ENCODE measurements at places on chromosomes 4 and X.

- DNase-seq = no peak
Measured at GRCh38 chrX:31228909-31229308, 157.1 kb upstream of the FTHL17 start.

- DNase-seq = no peak
Measured at GRCh38 chrX:118153270-118153669, 36.7 kb upstream of the KLHL13 start.

GRCh38 chr4:26821677-26822503, 38.8 kb upstream of the STIM2 start:
- no peak for DNase-seq

DNA sequence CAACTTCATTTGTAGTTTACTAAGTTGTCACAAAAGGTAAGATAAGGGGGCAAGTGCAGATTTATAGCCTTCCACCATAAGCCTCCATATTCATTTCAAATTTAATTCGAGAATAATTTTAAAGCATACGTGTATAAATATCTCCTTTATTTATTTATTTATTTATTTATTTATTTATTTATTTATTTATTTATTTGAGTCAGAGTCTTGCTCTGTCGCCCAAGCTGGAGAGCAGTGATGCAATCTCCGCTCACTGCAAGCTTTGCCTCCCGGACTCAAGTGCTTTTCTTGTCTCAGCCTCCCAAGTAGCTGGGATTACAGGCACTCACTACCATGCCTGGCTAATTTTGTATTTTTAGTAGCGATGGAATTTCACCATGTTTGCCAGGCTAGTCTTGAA, 523.4 kb downstream of the FAT4 start:
- no peak for DNase-seq

DNA sequence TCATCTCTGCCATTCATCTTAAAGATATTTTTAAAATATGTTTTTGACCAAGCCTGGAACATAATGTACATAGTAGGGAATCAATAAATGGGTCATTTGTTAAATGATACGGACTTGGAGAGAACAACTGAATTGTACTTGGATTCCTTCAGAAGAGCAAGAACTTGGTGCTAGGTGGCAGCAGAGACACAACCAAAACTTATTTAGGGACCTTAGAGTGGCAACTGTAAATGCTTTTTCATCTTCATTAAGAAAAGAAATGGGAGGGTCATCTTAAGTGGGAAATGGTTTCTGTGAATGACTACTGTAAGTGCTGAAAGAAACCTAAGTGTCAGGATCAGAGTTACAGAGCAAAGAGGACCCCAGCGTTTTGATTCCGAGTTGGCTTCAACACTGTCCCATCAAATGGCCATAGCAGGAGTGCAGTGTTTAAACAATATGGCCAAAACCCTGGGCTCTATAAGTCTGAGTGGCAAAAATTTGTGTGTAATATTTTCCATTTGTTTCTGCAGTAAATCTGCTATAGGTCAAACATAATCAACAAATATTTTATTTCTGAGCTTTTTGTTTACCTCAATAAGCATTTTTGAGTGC, 213.6 kb downstream of the PALLD start:
- DNase-seq = no peak

DNA sequence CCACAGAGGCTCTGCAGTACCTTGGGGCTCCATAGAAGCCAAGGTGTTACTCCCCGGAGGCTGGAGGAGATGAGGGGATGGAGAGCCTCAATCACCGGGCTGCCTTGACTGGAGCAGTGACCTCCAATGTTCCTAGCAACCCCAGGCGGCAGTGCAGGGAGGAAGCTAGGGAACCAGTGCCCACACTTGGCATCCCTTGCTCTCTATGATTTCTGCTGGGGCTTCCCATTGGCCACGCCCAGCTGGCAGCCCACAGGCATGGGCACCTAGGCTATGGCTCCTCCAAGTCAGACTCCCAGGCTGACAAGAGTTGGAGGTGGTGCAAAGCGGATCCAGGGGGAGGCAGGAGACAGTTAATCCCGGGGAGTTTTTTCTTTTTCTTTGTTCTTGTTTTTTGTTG, 229.7 kb downstream of the EVC2 start:
- no peak for DNase-seq

- DNase-seq = peak; percentile 1
Measured at GRCh38 chrX:41922431-41923151, 763 bp downstream of the CASK start.

- no peak for DNase-seq
Measured at GRCh38 chr4:8314691-8315255, 45.2 kb downstream of the HTRA3 start.

- DNase-seq = no peak
Measured at GRCh38 chr4:147843162-147843561, 111.3 kb downstream of the ARHGAP10 start.

- DNase-seq = no peak
Measured at GRCh38 chr4:66451741-66452140, 781.5 kb upstream of the EPHA5 start.

- DNase-seq = no peak
Measured at GRCh38 chr4:136342666-136343065, 1189.6 kb downstream of the PCDH18 start.

GRCh38 chr4:10295301-10295700, 161.9 kb downstream of the ZNF518B start:
- no peak for DNase-seq

GRCh38 chr4:58983887-58984286, 1873.7 kb upstream of the IGFBP7 start:
- DNase-seq = no peak

GRCh38 chr4:139453041-139453370, 915 bp upstream of the RAB33B start:
- peak; percentile 53 for DNase-seq

DNA sequence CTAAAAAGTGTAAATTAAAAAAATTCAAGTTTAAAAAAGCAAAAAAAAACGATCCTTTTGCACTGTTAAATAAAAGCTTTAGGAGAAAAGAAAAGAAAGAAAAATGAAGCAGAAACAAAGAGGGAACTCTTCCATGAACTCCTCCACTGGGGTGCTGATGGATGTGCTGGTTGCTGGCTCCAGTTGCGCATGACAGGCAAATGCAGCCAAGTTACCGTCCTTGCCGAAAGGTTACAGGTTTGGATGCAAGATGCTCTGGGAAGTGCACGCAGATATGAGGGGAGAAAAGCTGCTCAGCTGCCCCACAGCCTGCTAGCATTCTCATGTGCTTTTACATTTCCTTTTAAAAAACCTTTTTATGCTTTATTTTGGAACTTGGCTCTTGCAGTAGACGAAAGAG, 58.5 kb downstream of the HADH start:
- DNase-seq = no peak

DNA sequence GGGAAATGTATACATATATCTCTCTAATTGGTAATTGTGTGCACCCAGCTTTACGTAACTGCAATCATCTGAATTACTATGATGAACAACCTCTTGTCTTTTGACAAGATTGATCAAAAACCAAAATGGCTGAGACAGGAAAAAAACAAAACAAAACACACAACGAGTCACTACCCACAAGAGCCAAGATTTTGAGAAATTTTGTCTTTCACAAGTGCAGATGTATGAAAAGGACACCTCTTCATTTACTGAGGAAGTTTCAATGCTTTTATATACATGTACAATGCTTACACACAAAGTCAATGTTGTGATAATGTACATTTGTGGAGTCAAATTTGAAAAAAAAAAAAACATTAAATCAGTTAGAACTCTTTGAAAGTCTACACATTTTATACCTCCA, 224.6 kb downstream of the SCFD2 start:
- DNase-seq = no peak

DNA sequence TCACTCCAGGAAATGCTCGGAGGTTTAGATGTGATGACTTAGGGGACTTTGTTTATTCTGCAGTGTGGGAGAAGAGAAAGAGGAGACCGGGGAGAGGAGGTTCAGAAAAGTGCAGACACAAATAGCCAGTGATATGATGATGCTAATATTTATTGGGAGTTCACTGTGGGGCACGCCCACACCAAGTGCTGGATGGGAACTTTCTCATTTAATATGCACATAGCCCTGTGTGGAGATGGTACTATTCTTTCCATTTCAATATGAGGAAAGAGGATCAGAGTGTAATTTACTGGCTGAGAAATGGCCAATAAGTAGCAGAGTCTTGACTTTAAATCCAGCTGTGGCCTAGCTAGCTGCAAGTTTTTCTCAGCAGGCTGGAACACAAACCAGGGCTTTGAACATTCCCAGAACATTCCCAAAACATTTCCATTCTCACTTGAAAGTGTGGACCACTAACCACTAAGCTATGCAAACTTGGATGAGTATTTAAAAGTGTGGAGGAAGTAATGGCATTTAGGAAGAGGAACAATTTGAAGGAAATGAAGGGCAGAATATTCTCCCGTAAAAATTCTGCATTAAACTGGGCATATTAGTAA, 231.7 kb downstream of the HS3ST1 start:
- no peak for DNase-seq

DNA sequence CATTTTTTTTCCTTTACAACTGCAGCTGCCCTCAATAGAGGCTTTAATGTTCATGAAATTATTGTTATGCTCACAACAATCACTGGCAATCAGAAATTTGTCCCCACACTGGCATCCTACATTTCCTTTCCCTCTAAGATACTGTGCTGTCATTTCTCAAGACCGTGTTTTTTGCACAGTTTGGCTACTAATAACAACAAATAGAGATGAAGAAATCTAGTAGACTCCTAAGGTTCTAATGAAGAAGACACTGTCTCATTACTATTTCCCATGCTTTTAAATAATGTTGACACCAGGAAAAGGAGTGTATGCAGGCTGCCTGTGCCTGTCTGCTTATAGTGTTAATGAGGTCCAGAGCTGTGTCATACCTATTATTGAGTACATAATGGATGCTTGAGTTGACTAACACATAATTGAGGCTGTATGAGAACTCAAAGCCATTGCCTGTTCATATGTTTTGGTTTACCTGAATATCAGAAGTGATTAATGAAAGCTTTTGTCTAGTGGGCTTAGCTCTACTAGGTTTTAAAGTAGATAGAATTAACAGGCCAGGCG, 1.5 kb upstream of the EIF4E start:
- DNase-seq = no peak

- no peak for DNase-seq
Measured at GRCh38 chrX:22912616-22913015, 87.1 kb upstream of the DDX53 start.

DNA sequence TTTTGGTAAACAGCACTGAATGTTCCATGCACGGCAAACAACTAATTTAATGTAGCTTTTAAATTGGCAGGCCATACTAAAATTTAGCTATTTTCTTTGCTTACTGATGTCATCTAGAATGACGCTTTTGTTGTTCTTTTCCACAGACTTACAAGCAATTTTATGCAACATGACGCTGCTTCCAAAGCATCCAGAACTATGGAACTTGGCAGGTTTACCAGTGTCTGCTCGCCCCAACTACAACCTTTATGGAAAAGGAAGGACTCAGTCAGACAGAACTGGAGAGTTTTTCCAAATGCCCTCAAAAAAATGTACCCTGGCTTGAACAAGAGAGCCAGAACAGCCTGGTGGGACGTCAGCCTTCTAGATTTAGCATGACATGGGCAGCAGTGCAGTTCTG, 58.7 kb downstream of the ANOS1 start:
- no peak for DNase-seq

GRCh38 chrX:33273535-33273934, 62.2 kb upstream of the DMD start:
- DNase-seq = no peak

DNA sequence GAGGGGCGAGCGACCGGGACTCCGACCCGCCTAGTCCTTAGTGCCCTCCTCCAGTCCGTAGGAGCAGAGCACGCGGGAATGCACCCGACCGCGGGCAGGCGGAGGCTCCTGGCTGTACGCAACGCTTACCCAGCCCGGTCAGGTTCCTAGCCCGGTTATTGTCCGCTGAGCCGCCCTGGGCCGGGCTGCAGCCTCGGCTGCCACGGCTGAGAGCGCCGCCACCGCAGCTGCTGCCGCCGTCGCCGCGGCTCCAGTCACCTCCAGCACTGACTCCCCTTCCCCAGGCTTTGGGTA, at the start of gene AMER1:
AMER1 (minus strand) TSS at position 268 of the 294 bp plus-strand sequence. CDS start 12,422 bp downstream, outside the sequence.
- DNase-seq = no peak

- no peak for DNase-seq
Measured at GRCh38 chr4:38920677-38921076, 53.1 kb downstream of the FAM114A1 start.

DNA sequence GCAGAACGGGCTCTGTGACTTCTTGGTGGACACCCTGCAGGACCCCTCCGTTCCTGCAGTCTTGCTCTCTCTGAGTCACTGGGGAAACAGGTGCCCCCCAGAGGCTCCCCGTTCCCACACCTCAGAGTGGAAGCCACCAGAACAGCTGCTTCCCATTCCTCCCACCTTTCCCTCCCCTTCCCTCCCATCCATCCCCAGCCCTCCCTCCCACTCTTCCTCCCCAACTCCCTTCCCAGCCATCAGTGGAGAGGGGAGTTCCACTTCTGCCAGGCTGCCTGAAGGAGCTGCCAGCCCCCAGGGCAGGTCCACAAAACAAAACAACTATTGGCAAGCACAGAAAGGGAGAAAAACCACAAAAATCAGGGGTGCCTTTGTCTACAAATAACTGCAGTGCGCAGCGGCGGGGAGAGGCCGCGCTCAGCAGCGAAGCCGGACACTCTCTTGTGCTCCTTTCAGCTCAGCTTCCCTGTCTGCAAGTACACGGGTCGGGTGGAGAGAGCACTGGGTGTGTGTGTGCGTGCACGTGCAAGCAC, 8.1 kb downstream of the SSR4 start:
- no peak for DNase-seq

DNA sequence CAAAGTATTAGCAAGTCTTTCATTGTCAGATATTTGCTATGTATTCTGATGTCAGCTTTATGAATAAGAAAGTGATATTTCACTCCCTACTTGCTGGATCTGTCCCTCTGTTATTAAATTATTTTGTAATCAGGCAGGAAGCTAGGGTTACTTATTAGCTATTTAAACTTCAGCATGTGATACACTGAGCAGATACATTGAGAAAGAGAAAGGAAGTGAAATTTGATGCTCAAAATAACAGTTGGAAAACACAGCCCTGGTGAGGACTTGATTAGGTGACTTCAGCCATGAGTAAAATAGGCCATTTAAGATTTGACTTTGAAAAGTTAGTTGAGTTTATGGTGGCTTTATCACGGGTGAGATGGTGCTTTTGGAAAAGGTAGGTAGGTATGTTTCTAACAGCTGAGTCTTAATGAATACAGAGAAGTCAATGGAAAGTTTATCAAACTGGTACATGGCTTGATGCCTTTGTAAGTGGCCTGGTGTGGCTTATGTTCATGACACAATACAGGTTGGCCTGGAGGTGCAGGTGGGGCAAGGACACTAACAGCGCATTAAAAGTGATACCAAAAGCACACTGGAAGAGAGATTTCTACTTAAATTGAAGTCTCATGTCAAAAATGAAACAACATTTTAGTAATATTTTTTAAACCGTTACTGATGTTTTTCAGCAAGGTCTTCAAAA, 321.2 kb upstream of the SPOCK3 start:
- DNase-seq = no peak

GRCh38 chr4:68717999-68718398, 47.5 kb upstream of the UGT2B15 start:
- no peak for DNase-seq

DNA sequence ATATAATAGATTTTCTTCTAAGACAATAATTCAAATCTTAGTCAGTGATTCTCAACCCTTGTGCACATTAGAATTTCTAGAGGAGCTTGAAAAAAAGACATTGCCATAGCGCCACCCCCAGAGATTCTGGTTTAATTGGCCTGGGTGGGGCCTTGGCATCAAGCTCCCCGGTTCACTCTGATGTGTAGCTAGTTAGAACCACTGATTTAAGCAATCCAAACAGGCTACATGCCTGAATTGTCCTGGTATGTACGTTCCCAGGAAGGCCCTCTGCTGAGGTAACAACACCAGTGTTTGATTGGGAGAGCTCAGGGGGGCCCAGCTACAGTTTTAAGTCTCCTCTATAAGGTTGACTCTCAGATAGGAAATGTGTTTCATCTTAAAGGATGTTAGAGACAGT, 1.3 kb upstream of the ATP10D start:
- DNase-seq = no peak

GRCh38 chr4:148850257-148850995, 408.2 kb upstream of the NR3C2 start:
- DNase-seq = no peak
